ENCODE measurements at places on chromosomes 1 and 21.

- peaks cover 71% of the 10 kb centered on the region for H3K27me3 ChIP-seq
- H3K36me3 ChIP-seq: peaks cover 7% of the 10 kb centered on the region
- H3K4me3 ChIP-seq: peak overlapping the region; percentile 70
- no peak overlapping the region for H3K27ac ChIP-seq
- peaks cover 22% of the 10 kb centered on the region for H3K4me1 ChIP-seq
Measured at GRCh38 chr1:235648954-235649367, 623 bp downstream of the GNG4 start.

DNA sequence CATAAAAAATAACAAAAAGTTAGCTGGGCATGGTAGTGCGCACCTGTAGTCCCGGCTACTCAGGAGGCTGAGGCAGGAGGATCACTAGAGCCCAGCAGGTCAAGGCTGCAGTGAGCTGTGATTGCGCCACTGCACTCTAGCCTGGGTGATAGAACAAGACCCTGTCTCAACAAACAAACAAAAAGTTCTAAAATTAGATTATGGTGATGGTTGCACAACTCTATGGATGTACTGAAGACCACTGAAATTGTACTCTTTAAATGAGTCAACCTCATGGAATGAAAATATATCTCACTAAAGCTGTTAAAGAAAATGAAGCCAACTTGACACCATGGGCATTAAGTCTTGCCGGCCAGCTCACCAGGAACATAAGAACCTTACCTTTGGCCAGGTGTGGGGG, 9.1 kb downstream of the MRAP start:
- H3K27me3 ChIP-seq: no peaks in the 10 kb centered on the region
- H3K27ac ChIP-seq: no peak overlapping the region
- DNase-seq: no peak
- H3K36me3 ChIP-seq: no peaks in the 10 kb centered on the region
- H3K4me3 ChIP-seq: no peak overlapping the region

GRCh38 chr21:42579456-42580075, 65.9 kb downstream of the SLC37A1 start:
- no peak for DNase-seq
- peaks cover 7% of the 10 kb centered on the region for H3K36me3 ChIP-seq
- H3K4me3 ChIP-seq: no peak overlapping the region

GRCh38 chr1:205950280-205950679, 7.0 kb upstream of the SLC26A9 start:
- no peak for DNase-seq
- no peak overlapping the region for H3K4me3 ChIP-seq
- no peaks in the 10 kb centered on the region for H3K4me1 ChIP-seq
- H3K27me3 ChIP-seq: peaks cover 23% of the 10 kb centered on the region
- no peaks in the 10 kb centered on the region for H3K36me3 ChIP-seq

- H3K4me3 ChIP-seq: peak overlapping the region; percentile 80
- H3K36me3 ChIP-seq: peaks cover 13% of the 10 kb centered on the region
- no peak for DNase-seq
- H3K4me1 ChIP-seq: peaks cover 43% of the 10 kb centered on the region
Measured at GRCh38 chr21:36155603-36156338, 853 bp upstream of the DOP1B start.

GRCh38 chr1:29682919-29683295, 446.6 kb downstream of the PTPRU start:
- H3K27ac ChIP-seq: no peak overlapping the region
- H3K4me3 ChIP-seq: no peak overlapping the region
- no peaks in the 10 kb centered on the region for H3K27me3 ChIP-seq
- peak; percentile 8 for DNase-seq

GRCh38 chr1:18161690-18162089, 54.1 kb downstream of the IGSF21 start:
- no peaks in the 10 kb centered on the region for H3K27me3 ChIP-seq
- H3K36me3 ChIP-seq: no peaks in the 10 kb centered on the region
- no peak for DNase-seq
- no peak overlapping the region for H3K27ac ChIP-seq
- no peak overlapping the region for H3K4me3 ChIP-seq
- no peaks in the 10 kb centered on the region for H3K4me1 ChIP-seq

DNA sequence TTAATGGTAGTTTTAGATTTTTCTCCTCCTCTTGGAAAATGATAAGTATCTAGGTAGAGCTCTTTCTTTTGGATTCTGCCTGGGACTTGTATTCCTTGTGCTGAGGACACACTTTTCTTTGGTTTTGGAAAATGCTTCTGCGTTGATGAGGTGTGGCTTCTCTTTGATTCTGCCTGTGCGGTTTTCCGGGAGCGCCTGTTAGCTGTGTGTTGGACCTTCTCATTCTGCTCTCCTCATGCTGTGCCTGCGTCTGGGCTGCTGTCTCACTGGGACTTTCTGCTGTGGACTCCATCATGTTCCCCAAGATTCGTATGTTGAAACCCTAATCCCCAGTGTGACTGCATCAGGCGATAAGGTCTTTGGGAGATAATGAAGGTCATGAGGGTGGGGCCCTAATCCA, 21.0 kb downstream of the C1orf174 start:
- DNase-seq: no peak
- H3K27ac ChIP-seq: no peak overlapping the region
- H3K27me3 ChIP-seq: no peaks in the 10 kb centered on the region
- peaks cover 30% of the 10 kb centered on the region for H3K36me3 ChIP-seq
- H3K4me3 ChIP-seq: no peak overlapping the region

DNA sequence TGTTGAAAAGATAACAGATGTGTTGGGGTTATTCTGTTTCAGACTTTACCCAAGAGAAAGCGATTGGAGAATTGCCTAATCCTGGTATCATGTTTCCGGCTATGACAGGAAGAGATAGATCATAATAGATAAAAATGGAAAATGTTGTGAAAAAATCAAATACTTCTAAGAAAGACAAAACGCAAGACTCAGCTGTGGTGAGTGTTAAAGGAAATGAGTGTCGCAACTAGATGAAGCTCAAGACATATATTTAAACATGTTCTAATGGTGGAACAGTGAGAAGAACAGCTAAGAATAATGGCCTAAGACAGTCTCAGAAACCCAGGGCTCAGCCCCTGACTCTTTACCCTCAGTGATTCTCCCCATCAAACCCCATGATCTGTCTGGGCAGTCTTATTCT, 426.7 kb upstream of the RUNX1 start:
- H3K36me3 ChIP-seq: no peaks in the 10 kb centered on the region
- no peak overlapping the region for H3K4me3 ChIP-seq
- peaks cover 15% of the 10 kb centered on the region for H3K27me3 ChIP-seq
- peaks cover 19% of the 10 kb centered on the region for H3K4me1 ChIP-seq
- no peak for DNase-seq
- H3K27ac ChIP-seq: peak overlapping the region; percentile 0

GRCh38 chr1:110604586-110605148, 1.5 kb downstream of the KCNA2 start:
- peak; percentile 3 for DNase-seq
- H3K4me1 ChIP-seq: peaks cover 27% of the 10 kb centered on the region
- no peak overlapping the region for H3K4me3 ChIP-seq
- no peak overlapping the region for H3K27ac ChIP-seq

- no peak overlapping the region for H3K27ac ChIP-seq
- no peaks in the 10 kb centered on the region for H3K4me1 ChIP-seq
- no peak for DNase-seq
- H3K27me3 ChIP-seq: peaks cover 10% of the 10 kb centered on the region
- no peak overlapping the region for H3K4me3 ChIP-seq
Measured at GRCh38 chr1:114181356-114181755, 27.7 kb upstream of the SYT6 start.

- H3K36me3 ChIP-seq: no peaks in the 10 kb centered on the region
- DNase-seq: no peak
- peaks cover 15% of the 10 kb centered on the region for H3K4me1 ChIP-seq
- H3K4me3 ChIP-seq: no peak overlapping the region
Measured at GRCh38 chr1:183226963-183227362, 40.9 kb downstream of the LAMC2 start.

DNA sequence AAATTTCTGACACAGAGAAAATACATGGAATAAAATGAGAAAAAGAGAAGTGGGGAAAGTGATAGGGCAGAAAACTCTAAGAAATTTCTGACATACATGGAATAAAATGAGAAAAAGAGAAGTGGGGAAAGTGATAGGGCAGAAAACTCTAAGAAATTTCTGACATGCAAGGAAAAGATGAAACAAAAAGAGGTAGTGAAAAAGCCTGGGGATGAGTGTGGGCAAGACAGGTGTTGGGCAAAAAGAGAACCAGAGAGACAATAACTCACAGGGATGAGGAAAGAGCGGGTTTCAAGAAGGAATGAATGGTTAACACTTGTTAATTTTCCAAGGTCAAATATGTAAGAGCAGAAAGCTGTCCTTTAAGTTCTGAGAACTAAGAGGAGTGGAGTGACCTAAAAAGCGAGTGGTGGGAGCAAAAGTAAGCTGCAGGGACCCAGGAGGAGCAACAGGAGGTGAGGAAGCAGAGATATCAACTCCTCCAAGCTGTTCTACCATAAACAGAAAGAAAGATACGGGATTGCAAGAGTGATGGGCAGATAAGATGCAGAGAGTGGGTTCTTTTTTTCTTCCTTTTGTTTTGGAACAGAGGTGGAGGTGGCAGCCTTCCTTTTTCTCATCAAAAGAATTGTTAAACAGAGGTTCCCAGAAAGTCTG, 29.9 kb upstream of the EXO1 start:
- no peak overlapping the region for H3K4me3 ChIP-seq
- H3K27ac ChIP-seq: no peak overlapping the region
- no peak for DNase-seq

DNA sequence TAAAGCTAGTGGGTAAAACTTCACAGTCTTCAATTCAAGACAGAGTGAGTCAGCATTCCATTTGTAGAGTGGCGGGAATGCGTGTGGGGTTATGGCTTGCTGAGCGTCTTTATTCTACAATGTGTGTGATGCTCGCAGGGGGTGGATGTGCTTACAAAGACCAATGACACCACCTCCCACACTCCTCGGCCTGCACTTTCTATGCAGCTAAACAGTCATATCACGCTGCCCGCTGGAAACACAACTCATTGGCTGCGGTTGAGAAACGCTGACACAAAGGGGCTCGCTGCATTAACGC, 298.5 kb downstream of the PCP4 start:
- no peaks in the 10 kb centered on the region for H3K4me1 ChIP-seq
- H3K27ac ChIP-seq: no peak overlapping the region
- H3K4me3 ChIP-seq: no peak overlapping the region
- no peaks in the 10 kb centered on the region for H3K27me3 ChIP-seq
- H3K36me3 ChIP-seq: no peaks in the 10 kb centered on the region
- no peak for DNase-seq

DNA sequence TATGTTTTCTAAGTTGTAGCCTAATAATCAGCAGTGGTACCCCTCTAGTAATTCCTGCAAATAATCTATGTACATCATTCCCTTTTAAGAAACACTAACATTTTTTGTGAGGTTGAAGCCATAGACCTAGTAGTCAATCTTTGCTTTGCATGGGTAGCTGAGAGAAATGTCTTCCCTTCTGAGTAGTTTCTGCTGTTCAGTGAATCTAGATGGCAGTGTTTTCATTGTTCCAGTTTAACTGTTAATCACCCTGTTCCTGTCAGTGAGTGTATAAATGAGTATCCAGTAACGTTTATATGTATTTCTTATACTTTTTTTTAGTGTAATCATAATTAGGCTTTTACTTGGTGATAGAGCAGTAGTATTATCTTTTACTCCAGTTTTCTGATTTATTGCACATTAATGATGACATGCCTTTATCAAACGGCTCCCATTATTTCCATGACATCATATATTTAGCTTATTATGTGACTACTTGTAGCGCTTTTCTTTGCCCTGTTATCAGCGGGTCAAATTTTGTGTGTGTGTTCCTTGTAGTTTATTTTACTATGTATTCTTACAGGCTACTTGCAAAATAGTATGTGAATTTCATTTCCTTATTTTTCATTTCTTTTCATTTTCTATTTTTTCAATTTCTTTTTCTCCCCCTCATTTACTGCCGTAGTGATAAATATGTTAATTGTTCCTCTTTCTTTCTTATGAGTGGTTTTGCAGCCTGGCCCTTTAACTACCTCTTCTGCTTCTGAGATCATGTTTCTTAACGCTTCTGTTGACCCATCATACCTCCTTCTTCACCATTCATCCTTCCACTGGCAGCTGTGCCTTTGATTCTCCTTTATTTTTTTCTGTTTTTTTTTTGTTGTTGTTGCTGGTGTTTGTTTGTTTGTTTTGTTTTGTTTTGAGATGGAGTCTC, 18.8 kb downstream of the CEP350 start:
- no peak overlapping the region for H3K27ac ChIP-seq
- peaks cover 13% of the 10 kb centered on the region for H3K4me1 ChIP-seq
- no peak for DNase-seq
- H3K27me3 ChIP-seq: no peaks in the 10 kb centered on the region

GRCh38 chr1:117284399-117285215, 73.9 kb upstream of the VTCN1 start:
- no peaks in the 10 kb centered on the region for H3K36me3 ChIP-seq
- no peaks in the 10 kb centered on the region for H3K4me1 ChIP-seq
- peaks cover 6% of the 10 kb centered on the region for H3K27me3 ChIP-seq
- DNase-seq: no peak
- H3K27ac ChIP-seq: no peak overlapping the region
- no peak overlapping the region for H3K4me3 ChIP-seq

GRCh38 chr1:67479146-67479891, 49.1 kb upstream of the SERBP1 start:
- peaks cover 4% of the 10 kb centered on the region for H3K4me1 ChIP-seq
- H3K27me3 ChIP-seq: peaks cover 4% of the 10 kb centered on the region
- DNase-seq: no peak
- no peaks in the 10 kb centered on the region for H3K36me3 ChIP-seq

- no peak for DNase-seq
- no peaks in the 10 kb centered on the region for H3K36me3 ChIP-seq
- peaks cover 4% of the 10 kb centered on the region for H3K4me1 ChIP-seq
- no peaks in the 10 kb centered on the region for H3K27me3 ChIP-seq
Measured at GRCh38 chr1:201565771-201566528, 27.0 kb downstream of the NAV1 start.

DNA sequence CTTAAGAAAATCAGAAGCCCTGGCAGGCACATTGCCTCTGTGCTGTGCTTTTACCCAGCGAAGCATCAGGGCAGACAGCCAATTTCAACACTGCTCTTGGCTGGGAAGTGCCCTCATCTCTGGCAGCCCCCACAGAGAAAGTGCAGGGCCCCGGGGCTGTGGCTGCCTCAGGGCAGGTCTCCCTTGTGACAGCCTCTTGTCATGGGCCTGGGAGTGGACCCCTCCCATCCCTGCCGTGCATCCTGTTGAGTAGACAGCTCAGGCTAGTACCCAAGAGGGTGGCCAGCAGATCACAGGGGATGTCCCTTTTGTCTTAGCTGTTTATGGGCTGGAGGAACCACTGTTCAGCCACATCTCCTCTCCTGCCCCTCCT, 23.3 kb downstream of the TTC34 start:
- no peaks in the 10 kb centered on the region for H3K36me3 ChIP-seq
- no peak overlapping the region for H3K27ac ChIP-seq
- no peak overlapping the region for H3K4me3 ChIP-seq
- no peaks in the 10 kb centered on the region for H3K4me1 ChIP-seq
- DNase-seq: no peak

GRCh38 chr1:20921285-20921684, 134.2 kb upstream of the HP1BP3 start:
- no peak overlapping the region for H3K27ac ChIP-seq
- H3K36me3 ChIP-seq: no peaks in the 10 kb centered on the region

DNA sequence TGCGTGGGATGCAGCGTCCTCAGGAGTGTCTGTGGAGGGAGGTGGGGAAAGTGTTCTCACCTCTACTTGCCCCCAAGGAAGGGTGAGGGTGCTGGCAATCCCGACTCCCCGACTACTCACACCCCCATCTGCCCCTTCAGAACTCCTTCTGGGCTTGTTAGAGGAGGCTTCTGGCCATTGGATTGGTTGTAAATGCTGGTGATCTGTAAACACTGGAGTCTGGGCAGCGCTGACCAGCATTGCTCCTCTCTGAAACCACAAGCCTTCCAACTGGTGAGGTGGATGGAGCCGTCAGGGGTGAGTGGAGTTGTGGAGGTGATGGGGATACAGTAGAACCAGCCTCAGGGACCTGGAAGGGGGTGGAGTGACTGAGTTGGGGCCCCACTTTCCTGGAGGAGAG, 59.3 kb downstream of the NKAIN1 start:
- no peaks in the 10 kb centered on the region for H3K36me3 ChIP-seq
- H3K4me3 ChIP-seq: no peak overlapping the region
- peaks cover 12% of the 10 kb centered on the region for H3K4me1 ChIP-seq

All from activated CD4-positive, alpha-beta memory T cell treated with anti-CD3 and anti-CD28 coated beads, Interleukin-2, amount 10 ng/mL, durations not matched to agents 7 days and 5 days (primary cell).